ENCODE measurements at places on chromosomes 4 and X. TPM values are rescaled to one million over a fixed set of nuclear protein-coding genes. Genes with fewer than 3 reads are reported as not detected.
A peak's percentile ranks its signal among the peaks of the same experiment; 100 is the strongest.

HTR2C gene
- not detected for total RNA-seq

SMIM10 gene
- not detected for total RNA-seq

MAGEC2 gene
- total RNA-seq: not detected

ASB12 gene
- 0.22 TPM for total RNA-seq

GAGE12E gene
- total RNA-seq: not detected

CPLX1 gene
- 3.1 TPM for total RNA-seq

SPANXD gene
- not detected for total RNA-seq

TRAM1L1 gene
- not detected for total RNA-seq

GRCh38 chr4:71186566-71187403, 152.0 kb upstream of the SLC4A4 start:
- no peaks in the 10 kb centered on the region for H3K36me3 ChIP-seq
- H3K27me3 ChIP-seq: peaks cover 43% of the 10 kb centered on the region
- H3K4me3 ChIP-seq: peak overlapping the region; percentile 91
- DNase-seq: peak; percentile 13
- no peak overlapping the region for H3K27ac ChIP-seq

DNA sequence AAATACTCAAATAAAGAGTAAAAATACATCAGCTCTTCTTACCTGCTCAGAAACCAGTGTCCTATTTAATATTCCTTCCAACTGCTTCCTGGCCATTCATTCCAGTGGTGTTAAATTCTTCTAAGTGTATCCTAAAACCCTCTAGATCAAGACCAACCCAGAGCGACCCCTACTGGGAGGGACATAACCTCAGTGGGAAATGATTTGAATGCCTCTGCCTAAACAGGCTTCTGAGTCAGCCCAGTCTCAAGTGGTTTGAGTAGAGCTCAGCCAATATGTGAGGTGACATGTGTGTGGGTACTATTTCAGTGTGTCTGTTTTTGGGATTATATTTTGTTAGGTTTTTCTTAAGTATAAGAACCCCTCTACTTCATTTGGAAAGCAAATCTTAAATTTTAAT, 133.6 kb upstream of the ARHGEF9 start:
- DNase-seq: no peak
- H3K27ac ChIP-seq: no peak overlapping the region
- no peak overlapping the region for H3K4me3 ChIP-seq
- H3K4me1 ChIP-seq: no peaks in the 10 kb centered on the region

GRCh38 chrX:1521459-1521956, 15.5 kb downstream of the P2RY8 start:
- H3K36me3 ChIP-seq: peaks cover 10% of the 10 kb centered on the region
- no peaks in the 10 kb centered on the region for H3K27me3 ChIP-seq
- peak overlapping the region; percentile 96 for H3K27ac ChIP-seq

DNA sequence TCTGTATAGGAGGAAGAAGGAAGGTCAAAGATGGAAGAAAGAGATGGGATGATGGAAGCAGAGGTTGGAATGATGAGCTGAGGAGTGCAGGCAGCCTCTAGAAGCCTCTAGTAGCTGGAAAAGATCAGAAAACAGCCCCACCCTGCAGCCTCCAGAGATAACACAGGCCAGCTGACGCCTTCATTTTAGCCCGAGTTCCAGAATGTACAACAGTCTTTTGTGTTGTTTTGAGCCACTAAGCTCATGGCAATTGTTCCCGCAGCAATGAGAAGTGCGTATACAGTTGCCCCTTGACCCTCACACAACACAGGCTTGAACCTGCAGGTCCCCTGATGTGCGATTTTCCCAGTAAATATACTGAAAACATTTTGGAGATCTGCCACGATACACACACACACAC, 72.0 kb downstream of the WFS1 start:
- H3K36me3 ChIP-seq: peaks cover 2% of the 10 kb centered on the region
- H3K4me3 ChIP-seq: no peak overlapping the region
- H3K4me1 ChIP-seq: peaks cover 28% of the 10 kb centered on the region
- no peak overlapping the region for H3K27ac ChIP-seq
- H3K27me3 ChIP-seq: peaks cover 32% of the 10 kb centered on the region

- peaks cover 9% of the 10 kb centered on the region for H3K27me3 ChIP-seq
- no peaks in the 10 kb centered on the region for H3K4me1 ChIP-seq
- no peak overlapping the region for H3K4me3 ChIP-seq
- no peaks in the 10 kb centered on the region for H3K36me3 ChIP-seq
These were observed 5.9 kb upstream of the PLAC1 start for GRCh38 chrX:134664202-134664601.

- H3K27me3 ChIP-seq: no peaks in the 10 kb centered on the region
- H3K27ac ChIP-seq: no peak overlapping the region
- no peak for DNase-seq
- no peaks in the 10 kb centered on the region for H3K4me1 ChIP-seq
- no peak overlapping the region for H3K4me3 ChIP-seq
These were observed 459.8 kb upstream of the CTSO start for GRCh38 chr4:156413239-156414135.

DNA sequence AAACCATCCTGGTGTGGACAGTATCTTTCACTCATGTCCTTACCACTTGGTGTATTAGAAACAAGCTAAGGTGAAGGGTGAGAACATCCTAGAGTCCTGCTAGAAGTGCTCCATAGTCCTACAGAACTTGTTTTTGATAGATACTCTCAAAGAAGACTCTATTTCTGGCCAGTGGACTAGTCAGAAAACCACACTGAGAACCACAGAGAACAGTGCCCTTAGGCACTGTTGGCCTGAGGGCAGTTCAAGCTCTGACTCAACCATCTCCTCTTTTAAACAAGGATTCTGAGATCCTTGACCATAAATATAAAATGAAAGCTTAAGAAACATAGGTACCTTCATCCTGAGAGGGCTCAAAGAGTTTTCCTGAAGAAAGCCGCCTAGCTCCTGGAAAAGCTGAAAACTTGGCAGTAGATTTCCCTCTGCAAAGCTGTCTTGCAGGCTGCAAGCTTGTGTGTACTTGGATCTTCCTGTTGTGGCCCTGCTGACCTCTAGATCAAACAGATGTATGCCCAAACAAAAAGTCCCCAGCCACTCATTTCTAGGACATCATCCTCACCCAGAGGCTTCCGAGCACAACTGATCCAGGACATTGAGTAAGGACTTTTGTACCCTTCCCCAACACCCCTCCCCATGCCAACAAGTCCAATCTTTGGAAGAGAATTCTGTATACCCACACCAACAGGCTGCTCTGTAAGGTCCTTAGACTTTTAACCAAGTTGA, 111.6 kb upstream of the CXCL13 start:
- H3K27me3 ChIP-seq: peaks cover 25% of the 10 kb centered on the region
- no peaks in the 10 kb centered on the region for H3K4me1 ChIP-seq
- no peaks in the 10 kb centered on the region for H3K36me3 ChIP-seq
- H3K27ac ChIP-seq: no peak overlapping the region

GRCh38 chr4:1469043-1469442, 62.8 kb upstream of the NKX1-1 start:
- no peaks in the 10 kb centered on the region for H3K36me3 ChIP-seq
- H3K4me1 ChIP-seq: no peaks in the 10 kb centered on the region
- H3K4me3 ChIP-seq: no peak overlapping the region

All from T-helper 17 cell (primary cell).